ENCODE measurements at places on chromosomes 11 and 22.

DNA sequence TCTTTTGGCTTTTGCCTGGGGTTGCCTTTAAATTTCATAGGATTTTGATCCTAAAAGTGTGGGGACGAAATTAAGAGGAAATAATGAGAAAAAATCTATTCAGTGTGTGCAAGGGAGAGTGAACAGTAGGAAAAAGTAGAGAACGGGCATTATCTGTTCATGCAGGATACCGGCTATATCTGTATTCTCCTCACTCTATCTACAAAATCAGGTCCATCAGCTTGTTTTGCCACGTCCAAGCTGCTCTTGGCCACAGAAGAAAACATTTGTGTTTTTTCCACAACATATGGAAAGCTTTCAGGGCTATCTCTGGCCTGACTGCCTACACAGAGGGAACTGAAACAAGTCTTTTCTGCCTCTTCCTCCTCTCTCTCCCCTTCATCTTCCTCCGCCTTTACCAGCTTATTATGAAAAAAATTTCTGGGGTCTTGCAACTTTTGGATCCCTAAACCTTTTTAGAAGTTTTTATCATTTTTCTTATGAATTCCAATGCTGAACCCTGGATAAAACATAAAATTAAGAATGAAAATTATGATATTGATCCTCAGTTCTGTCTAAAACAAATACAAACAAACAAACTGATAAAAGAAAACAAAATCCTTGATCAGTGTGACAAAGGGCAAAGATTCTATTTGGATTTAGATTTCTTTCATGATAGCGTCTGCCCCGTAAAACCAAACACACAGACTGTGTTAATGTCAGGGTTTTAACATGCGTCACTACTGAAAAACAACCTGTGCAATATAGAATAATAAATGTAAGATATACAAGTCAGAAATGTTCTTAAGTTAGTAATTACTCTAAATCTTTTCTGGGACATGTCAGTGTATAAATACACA lies 219.7 kb downstream of the CNTN5 start:
- no peak for DNase-seq

GRCh38 chr11:134048028-134048427 lies 20.8 kb upstream of the JAM3 start:
- no peak for DNase-seq

DNA sequence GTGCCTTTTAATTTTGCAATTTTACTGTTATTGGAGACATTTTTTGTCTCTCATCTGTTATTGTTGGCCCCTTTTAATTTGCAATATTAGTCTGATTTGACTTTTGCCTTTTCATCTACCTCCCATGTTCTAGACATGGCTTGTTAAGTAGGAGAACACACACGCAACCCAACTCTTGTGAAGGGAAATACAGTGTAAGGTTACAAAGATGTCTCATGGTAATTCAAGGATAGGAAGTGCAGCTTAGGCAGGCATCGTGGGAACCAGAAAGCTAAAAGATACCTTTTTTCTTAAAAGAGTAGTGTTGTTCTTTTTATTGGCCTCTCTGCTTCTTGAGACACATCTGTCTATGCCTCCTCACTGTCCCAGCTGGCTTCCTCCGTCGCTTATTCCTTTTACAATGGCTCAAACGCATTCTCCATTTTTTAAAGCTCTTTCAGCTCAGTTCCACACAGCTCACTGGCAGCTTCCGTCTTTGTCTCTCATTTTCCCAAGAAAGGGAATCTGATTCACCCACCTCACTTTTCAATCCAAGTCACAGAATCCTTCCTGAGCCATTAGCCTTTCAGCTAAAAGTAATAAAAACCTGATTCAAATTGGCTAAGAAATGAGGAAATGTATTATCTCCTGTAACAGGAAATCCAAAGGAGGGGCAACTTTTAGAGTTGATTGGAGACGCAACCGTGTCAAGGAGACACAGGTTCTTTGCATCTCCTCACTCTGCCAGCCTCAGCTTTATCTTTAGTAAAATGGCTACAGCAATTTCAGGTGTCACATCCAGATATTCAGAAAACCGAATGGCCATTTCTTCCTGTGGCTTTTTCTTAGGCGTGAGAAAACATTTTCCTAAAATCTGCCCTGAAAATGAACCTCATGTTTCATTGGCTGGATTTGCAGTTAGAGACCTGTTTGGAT lies 57.2 kb downstream of the SIK2 start:
- DNase-seq = no peak

GRCh38 chr11:61555051-61555969 lies 25.6 kb downstream of the SYT7 start:
- no peak for DNase-seq

DNA sequence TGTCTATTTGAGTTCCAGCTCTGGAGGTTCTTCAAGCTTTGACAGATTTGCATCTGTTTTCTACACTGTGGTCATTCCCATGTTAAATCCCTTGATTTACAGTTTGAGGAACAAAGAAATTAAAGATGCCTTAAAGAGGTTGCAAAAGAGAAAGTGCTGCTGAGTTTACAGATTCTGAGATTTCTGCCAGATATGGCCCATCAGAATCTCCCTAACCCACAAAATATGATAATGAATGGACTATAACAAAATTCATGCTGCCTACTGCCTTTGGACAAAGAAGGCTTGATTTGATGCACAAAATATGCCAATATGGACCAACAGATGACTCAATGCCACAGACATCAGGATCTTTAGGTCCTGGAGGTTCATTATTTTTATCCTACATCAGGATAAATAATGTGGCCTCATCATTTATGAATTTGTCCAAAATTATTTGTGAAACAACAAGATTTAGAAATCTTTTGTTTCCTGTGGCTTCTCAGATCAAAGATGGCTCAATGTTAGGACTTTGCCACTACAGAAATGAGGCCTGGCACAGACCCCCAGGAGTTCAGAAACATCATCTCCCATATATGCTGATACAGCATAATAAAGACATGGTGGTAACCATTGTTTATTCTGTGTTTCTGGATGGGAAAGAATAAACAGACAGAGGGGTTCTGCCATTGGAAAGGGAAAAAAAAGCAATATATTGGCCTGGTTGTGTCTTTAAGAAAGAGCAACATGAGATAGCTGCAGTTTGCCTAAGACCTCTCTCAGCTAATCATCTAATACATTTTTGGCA lies 6.7 kb downstream of the OR5AN1 start:
- DNase-seq = no peak

- DNase-seq = no peak
These were observed 75.7 kb downstream of the GRAMD1B start for GRCh38 chr11:123505546-123506299.

DNA sequence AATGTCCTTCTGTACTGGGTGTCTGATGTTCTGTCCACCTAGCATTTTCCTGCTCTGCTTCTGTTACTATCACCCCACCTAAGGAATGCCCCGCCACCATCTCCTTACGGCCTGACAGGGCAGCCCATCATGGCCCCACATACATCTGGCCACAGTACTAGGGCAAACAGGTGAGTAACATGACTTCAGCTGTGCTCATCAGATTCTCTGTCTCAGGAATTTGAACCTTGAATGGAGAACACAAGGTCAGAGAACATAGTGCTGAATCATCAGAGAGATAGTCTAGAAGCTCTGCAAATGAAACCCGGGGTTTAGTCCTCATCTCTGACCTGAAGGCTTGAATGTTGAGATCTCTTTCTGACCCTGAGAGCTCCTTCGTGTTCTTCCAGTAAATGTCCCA lies 32.4 kb downstream of the ZC3H12C start:
- DNase-seq = peak; percentile 61

DNA sequence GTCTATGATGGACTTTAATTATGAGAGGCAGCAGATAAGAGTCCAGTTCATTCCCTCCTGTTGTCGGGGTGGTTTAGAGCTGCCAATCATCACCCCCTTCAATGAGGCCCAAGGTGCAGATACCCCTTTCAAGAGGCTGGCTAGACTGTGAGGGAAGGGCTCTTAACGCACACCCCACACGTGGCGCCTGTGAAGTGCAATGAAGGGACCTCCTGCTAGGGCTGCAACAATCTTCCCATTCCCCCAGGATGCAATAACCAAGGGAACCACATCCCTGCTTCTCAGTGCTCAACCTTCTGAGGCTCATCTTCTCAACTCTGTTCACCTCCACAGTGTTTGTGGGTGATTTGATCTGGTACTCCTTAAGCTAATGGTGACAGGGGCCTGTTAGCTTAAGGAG lies 19.0 kb downstream of the TENM4 start:
- DNase-seq = no peak

DNA sequence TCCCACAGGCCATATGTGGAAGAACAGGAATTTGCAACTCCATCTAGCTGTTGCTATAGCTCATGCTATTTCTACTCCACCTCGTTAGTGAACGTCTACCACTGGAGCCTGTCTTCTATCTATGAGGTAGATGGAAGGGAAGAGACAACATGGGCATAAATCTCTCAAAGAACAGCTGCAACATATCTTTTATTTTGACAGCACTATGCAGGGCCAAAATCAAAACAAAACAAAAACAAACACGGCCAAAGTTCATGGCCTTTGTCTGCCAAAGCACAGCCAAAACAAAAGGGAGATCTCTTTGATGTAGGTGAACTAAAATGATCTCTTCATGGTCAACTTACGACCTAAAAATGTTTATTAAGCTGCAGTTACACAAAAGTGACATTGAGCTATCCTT lies 215.2 kb upstream of the MPPED2 start:
- DNase-seq = no peak

- DNase-seq = no peak
These were observed 760.2 kb downstream of the KCNA4 start for GRCh38 chr11:29256580-29256979.

DNA sequence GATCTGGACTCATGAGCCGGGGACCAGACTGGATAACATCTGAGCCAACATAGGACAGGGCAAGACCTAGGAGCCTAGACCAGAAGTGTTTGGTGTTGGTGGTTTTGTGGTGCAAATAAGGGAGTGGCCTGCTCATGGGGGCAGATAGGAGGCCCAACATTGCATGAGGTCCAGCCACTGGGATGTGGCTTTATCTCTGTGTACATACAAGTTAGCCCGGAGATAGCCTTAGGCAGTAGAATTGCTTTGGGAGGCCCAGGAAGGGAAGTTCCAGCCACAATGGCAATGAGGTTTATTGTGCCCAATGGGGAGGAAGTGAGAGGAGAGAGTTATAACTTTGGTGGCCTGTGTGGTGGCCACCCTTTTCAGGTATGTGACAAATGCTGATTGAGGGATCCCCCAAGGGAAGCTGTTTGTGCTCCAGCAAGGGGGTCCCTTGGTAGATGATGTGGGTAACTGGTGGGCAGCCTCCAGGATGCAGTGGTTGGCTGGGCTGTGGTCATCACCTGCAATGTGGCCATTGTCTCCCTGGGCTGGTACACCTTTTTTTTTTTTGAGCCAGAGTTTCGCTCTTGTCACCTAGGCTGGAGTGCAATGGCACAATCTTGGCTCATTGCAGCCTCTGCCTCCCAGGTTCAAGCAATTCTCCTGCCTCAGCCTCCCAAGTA lies 6.4 kb downstream of the LMO2 start:
- peak; percentile 55 for DNase-seq

GRCh38 chr11:44004452-44005062 lies 43.2 kb upstream of the ACCSL start:
- DNase-seq = no peak

- no peak for DNase-seq
These were observed 33.6 kb downstream of the LRRC32 start for GRCh38 chr11:76636826-76637460.

GRCh38 chr11:113420808-113421207 lies 33.2 kb downstream of the ANKK1 start:
- no peak for DNase-seq

DNA sequence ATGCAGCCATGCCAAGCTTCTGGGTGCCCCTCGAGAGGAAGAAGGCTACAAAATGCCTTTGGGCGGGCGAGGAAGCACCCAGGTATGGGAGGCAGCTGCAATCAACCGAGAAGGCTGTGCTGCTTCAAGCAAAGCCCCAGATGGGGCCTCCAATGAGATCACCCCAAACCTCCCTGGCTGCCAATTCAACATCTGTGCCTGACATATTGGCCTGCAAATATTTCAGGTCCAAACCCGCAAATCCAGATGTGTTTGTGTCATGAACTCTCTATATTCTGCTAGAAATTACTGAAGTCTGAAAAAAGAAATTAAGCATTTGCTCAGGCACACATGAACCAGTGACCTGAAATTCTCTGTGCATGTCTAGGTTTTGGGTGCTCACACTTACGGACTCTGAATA lies 78.8 kb upstream of the RCN1 start:
- DNase-seq = no peak

DNA sequence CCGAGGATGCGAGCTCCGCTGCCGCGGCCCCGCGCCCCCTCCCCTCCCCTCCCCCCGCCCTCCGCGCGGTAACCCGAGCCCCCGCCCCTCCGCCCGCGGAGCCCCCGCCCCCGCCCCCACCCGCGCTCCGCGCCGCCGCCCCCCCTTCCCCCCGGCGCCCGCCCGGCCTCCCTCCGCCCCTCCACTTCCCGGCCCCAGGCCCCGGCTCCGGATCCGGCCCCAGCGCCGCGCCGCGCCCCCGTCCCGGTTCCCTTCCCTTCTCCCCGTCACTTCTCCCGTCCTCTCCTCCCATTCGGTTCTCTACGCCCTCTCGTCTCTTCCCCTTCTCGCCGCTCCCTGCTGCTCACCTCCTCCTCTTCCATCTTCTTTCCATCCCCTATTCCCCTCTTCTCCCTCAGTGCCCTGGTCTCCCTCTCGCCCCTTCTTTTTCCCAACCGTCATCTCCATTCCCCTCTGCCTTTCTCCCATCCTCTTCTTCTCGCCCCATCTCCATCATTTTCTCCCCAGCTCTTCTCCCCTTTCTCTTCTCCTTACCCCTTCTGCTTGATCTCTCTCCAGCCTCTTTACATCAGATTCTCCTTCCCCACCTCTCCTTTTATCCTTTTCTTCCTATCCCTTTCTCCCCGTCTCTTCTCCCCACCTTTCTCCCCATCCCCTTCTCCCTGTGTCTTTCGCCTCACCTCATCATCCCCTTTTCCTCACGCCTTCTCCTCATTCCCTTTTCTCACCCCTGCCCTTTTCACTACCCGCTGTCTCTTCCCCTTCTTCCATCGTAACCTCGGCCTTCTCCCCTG lies at the start of gene DCHS1:
DCHS1 (minus strand) TSS at position 20 of the 794 bp plus-strand sequence. CDS start 14,196 bp downstream, outside the sequence.
- DNase-seq = no peak

GRCh38 chr11:128045094-128045725 lies 542.1 kb downstream of the ETS1 start:
- no peak for DNase-seq

DNA sequence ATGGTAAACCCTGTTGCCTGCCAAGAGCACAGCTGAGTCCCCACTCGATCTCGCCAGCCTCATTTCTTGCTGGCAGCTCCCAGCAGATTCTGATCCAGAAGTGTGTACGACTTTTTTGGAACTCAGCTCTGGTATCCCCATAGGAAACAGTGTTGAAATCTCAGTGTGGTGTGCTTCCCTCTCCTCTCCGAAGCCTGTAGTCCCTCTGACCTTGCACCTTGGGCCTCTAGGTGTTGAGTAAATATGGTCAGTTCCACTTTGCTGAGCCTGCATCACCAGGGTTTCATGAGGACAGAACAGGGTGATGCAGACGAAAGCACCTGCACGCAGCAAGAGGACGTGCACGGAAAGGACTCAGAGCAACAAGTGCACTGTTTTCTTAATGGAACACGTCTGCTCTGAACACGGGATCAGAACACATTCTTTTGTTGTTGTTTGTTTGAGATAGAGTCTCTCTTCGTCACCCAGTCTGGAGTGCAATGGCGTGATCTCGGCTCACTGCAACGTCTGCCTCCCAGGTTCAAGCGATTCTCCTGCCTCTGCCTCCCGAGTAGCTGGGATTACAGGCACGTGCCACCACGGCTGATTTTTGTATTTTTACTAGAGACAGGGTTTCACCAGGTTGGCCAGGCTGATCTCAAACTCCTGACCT lies 3.8 kb upstream of the CPT1A start:
- no peak for DNase-seq

- no peak for DNase-seq
These were observed 9.5 kb downstream of the VPS37C start for GRCh38 chr11:61151545-61152252.
